IMR-90 (cell line): ENCODE measurements at places on chromosomes 5 and 9.

GRCh38 chr5:145979270-145980223, 43.2 kb downstream of the SH3RF2 start:
- DNase-seq = no peak

DNA sequence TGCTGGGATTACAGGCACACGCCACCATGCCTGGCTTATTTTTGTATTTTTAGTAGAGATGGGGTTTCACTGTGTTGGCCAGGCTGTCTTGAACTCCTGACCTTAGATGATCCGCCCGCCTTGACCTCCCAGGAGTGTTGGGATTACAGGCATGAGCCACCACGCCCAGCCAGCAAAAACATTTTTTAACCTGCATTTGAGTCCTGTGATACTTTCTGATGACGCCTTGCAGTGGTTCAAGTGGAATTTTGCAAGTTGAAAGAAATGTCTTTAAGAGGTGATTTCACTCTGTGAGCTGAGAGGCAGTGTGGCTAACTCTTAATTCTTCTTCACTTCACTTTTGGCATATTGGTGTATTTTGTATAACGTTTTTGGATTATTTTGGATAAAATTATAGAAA, 9.1 kb downstream of the ANP32B start:
- no peak for DNase-seq

DNA sequence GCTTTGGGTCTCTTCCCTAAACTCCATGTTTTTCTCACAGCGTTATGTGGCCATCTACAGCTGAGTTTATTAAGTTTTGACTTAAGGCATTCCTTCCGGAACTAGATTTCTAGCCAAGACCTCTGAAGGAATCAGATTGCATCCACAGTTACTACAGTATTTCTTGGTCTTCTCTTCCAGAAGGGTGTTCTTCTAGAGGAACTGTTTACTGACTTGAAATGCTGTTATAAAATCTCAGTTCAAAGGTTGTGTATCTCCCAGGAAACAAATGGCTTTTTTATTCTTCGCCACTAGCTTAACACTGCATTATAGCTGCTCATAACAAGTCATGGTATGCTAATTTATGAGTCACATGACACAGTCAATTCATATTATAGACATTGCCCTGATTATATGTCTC, 55.3 kb upstream of the RAD23B start:
- DNase-seq = peak; percentile 47

DNA sequence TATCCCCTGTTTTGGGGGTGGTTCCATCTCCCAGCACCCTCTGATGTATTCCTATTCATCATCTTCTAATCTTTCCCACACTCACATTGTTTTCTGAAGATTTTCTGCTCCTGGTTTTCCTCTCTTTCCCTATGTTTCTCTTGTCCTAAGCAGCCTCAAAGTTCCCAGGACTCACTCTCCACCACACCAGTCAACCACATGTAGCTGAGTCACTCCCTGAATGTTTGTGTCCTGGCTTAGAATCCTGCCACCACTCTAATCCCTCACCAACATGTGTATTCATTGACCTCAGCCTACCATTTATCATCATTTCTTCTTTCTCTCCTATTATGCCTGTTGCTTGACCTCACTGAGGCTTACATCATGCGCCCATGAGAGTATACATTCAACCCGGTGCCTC, 282.4 kb upstream of the ADAMTS16 start:
- DNase-seq = no peak

GRCh38 chr9:18980189-18980588, 52.8 kb downstream of the SAXO1 start:
- DNase-seq = no peak

DNA sequence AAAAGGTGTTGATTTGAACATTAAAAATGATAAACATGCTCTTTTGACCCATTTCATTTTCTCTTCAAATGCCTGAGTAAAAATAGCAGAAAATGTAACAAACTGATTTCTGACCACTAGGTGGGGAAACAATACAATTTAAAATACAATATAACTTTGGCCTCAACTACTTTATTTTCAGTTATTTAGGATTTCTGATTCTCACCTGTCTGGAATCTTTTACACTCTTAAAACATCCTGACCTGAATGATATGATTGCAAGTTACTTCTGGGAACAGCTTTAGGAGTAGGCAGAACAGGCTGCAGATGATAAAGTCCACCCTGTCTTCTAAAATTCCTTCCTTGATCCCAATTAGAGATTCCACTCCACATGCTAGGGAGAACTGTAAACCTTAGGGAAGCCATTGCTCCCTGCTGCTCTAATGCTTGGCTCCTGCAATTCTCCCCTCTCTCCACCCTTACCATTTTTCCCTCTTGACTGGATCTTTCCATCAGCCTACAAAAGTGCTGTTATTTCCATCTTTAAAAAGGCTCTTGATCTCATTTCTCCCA, 70.3 kb downstream of the FYB1 start:
- DNase-seq = peak; percentile 24

DNA sequence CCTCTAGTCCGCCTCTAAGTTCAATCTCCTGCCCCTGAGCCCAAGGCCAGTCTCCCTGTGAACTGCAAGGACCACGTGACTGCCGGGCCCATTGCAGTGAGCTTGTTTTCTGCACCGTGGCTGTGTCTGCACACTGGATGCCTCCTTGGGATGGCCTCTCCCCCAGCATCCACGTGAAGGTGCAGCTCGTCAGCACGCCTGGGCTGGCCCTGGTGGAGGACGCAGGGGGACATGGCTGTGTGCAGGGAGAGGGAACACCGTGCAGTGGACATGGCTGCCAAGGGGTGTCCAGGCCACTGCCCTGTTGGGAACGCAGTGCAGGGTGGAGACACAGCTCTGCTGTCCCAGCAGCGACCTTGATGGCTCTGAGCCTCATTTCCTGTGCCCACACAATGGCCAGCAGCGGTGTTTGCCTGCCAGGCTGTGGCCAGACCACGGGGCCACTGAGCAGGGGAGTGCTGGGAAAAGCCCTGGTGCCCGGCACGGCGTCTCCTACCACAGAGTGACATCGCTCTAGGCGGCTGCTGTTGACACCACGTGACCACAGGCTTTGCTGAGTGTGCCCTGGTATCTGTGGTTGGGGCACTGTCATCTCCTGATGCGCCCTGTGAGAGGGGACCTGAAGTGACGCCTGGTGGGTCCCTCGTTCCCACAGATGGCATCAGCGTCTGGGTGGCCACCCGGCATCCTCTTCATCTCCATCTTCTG, 26.9 kb upstream of the EXOC3 start:
- DNase-seq = no peak

- no peak for DNase-seq
These were observed 317.5 kb downstream of the PIK3R1 start for GRCh38 chr5:68533051-68533450.

- DNase-seq = no peak
These were observed 254.2 kb downstream of the ARHGAP26 start for GRCh38 chr5:143024228-143024920.

- no peak for DNase-seq
These were observed 5.9 kb upstream of the CTXN3 start for GRCh38 chr5:127642949-127643348.

- DNase-seq = no peak
These were observed 386 bp upstream of the MATR3 start for GRCh38 chr5:139293202-139293506.

- DNase-seq = no peak
These were observed 239.3 kb upstream of the SEMA6A start for GRCh38 chr5:116813906-116814305.

DNA sequence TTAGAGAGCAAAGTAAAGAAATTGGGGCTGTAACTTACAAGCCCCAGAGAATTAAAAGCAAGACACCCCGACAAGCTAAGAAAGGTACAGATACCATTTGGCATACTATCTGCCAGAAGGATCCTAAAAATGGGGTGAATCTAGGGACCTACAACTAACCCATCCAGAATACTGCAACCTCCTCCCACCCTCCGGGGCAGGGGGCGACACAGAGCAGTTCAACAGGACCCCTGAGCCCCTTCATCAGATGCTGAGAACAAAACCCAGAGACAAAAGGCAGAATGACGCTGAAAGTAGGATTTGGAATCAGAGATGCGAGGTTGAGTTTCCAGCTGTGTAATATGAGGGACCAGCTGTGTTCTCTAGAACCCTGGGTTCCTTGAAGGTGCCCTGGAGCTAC, 71.2 kb downstream of the EPB41L4B start:
- DNase-seq = no peak

DNA sequence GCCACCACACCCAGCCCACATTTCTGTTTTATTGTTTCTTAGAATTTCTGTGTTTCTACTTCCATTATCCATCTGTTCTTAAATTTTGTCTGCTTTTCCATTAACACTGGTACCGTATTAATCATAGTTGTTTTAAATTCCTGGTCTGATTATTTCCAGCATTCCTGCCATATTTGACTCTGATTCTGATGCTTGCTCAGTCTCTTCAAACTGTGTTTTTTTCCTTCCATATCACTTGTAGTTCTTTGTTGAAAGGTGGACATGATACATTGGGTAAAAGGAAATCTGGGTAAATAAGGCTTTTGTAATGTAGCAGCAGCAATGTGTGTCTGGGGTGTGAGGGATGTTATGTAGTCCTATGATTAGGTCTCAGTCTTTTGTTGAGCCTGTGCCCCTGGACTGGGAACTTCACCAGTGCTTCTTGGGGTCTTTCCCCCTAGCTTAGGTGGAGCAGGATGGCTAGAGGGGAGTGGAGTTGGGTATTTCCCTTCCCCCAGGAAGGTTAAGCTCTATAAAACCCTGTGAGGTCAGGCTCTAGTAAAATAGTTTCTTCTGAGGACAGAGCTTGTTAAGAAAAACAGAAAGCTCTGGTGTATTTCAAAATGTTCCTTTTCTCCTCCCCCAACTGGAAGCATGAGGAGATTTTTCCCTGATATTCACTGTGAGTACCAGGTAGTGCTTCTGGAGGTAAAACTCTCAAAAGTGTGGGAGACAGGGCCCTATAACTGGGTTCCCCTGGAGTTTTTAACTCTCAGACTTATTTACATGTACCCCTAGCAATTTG, 10.1 kb upstream of the TMOD1 start:
- no peak for DNase-seq

GRCh38 chr5:95840956-95841705, 18.6 kb upstream of the GLRX start:
- DNase-seq = no peak
